ENCODE measurements at places on chromosomes 4 and X.

DNA sequence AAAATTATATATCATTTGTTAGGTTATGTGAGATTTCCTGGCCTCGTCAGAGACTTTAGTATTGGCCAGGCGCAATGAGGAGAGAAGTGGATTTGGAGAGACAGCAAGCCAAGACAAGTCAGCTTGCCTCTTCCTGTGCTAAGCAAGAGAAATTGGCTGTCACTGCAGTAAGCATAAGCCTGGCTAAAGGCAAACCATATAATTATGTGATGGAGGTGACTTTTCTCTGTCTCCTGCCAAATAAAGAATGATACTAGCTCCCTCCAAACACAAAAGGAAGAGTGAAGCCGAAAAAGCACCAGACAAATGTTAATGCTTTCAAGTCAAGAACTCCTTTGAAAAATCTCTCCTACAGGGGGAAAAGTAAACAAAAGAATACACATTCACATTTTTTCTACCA, 2246.0 kb downstream of the ARAP2 start:
- DNase-seq, result no peak

- DNase-seq, result no peak
Measured at GRCh38 chrX:97564496-97564895, 680.8 kb downstream of the RPA4 start.

- DNase-seq, result no peak
Measured at GRCh38 chr4:76767983-76768382, 130.0 kb downstream of the SOWAHB start.

GRCh38 chr4:88962396-88962795, 94.6 kb downstream of the FAM13A start:
- no peak for DNase-seq

DNA sequence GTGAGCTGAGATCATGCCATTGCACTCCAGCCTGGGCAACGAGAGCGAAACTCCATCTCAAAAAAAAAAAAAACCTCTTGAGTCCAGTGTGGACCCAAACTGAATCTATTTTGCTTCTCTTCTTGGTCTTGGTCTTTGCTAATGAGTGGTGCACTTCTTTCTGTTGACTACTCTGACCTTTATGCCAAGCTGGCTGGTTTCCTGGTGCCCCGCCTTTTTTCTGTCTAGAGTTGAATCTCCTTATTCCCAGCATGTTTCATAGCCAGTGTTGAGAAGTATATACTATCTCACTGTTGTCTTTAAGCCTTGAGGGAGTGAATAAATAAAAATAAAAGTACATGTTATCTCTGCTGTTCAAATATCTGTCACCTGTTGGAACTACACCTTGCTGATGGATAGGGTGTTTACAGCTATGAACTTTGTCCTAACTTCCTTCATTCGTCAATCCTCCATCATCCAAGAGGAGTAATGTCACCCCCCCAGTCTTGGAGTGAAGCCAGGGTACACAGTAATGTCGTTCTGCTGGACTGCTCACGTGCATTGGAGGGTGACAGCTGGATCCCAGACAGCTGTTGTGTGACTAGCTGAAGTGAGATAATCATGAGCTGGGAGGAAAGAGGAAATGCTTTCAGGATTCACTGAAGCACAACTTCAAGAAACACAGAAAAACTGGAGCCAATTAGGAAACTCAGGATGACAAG, 99.3 kb upstream of the PRKG2 start:
- DNase-seq, result no peak

GRCh38 chrX:120671963-120672362, 42.1 kb upstream of the C1GALT1C1 start:
- DNase-seq, result no peak

- DNase-seq, result no peak
Measured at GRCh38 chr4:45638641-45639040, 485.2 kb downstream of the GABRG1 start.

DNA sequence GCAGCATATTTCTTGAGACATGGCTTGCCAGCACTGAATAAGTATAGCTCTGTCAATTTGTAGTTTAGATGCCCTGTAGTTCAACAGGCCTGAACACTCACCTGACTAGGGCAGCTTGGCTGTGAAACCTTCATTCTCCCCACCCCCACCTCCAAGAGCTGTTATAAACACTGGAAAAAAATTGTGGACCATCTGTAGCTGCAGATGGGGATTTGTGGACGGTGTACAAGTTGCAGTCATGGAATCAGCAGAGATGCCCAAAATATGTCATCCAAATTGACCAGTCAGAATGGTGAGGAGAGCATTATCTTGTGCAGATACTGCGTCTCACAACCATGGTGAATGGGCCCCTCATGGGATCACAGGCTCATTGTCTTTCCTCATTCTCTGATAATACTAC, 76.2 kb upstream of the PAQR3 start:
- no peak for DNase-seq

DNA sequence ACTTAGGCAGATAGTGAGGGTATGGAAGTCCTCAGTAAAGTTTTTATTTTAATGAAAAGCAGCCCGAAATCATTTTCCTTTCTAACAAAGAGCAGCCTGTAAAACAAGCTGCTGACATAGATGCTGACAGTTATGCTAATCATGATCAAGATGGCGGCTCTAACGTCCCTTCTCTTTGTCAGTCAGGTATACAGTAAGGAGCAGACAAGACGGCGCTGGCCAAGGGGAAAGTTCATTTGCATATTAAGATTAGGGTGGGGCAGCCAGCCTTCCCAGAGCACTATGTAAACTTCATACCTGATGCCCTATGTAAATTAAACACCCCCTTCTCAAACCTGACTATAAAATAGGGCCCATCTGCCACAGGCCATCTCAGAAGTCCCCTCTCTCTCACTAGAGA, 76.9 kb downstream of the MAGEB10 start:
- no peak for DNase-seq

DNA sequence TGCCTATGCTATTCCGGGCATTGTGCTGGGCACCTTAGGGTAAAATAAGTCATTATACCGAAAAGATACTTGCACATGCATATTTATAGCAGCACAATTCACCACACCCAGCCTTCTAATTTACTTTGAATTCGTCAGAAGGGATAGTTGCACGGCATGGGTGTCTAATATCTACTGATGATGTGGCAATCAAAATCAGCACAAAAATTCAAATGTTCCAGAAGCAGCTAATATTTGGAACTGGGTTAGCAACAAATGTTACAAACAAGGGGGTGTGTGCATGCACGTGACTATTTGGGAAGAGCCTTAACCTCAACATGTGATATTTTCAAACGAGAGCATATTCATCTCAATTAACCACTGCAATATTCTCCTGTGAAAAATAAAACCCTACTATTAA, 79.7 kb upstream of the PRSS48 start:
- no peak for DNase-seq

Data from stimulated activated CD8-positive, alpha-beta memory T cell treated with anti-CD3 and anti-CD28 coated beads, Interleukin-15, amount 100 ng/mL, for 48 hours (primary cell).